Activated CD4-positive, alpha-beta T cell treated with anti-CD3 and anti-CD28 coated beads for 36 hours (primary cell): ENCODE measurements at places on chromosomes 5 and 9.

DNA sequence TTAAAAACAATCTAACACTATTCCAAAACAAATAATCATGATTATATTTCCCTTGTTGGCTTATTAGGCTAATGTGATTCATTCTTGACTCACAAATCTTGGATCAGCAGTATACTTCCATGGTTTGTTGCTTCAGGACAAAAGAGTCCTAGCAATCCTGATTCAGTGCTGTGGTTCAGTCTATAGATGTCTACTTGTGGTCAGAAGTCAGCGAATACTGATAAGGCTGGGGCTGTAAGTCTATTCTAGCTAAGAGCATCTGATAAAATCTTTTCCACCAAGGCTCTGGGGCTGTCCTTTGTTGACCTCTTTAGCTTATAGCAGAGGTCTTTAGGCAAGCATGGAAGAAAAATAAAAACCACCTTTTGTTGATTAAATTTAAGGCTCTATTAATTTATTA is 4.4 kb upstream of the SMIM3 start:
- DNase-seq = no peak

GRCh38 chr5:113202287-113202686 is 225.7 kb downstream of the DCP2 start:
- no peak for DNase-seq

DNA sequence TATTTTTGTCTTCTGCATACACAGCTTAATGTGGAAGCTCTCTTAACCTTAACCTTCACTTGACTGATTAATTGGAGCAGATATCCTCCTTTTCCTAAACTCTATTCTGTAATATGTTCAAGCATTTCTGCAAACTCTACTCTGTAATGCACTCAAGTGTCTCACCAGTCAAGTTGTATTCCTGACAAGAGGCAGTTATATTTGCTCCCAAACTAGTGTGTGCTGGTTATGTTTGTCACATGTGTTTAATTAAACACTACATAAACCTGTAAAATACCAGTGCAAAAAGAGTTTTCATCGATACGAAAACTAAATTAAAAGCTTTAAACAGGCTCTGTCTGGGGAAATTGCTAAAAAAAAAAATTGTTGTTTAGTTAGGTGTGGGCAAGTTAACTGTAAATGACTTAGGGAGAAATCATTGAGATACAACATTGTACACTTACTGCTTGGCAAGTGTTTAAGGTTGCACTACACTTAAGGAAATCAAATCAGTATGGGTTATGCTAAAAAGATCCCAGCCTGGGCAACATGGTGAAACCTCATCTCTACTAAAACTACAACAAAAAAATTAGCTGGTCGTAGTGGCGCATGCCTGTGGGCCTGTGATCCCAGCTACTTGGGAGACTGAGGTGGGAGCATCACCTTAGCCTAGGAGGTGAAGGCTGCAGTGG is 6.7 kb downstream of the FAF2 start:
- DNase-seq = no peak

DNA sequence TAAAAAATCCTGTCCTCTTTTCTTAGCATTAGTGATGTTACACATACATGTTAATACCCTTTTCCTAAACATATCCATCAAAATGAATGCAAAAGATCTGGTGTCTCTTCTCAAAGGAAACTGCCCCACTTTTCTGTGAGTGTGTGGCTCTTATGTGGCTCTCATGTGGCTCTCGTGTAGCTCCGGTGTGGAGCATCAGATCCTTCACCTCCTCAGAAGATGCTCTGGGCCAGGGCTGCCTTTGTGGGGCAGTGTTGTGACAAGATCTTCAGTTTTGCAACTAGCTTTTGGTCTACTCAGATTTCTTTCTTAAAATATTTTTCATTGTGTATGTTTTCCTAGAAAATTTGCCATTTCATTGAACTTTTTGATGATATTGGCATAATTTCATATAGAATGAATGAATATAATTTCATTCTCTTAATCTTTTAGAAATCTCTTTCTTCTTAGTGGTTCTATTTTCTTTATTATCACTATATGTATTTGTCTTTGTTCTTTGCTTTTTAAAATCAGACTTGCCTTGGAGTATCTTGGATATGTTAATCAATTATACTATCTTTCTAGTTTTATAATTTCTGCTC is 19.4 kb downstream of the GARNL3 start:
- peak; percentile 46 for DNase-seq

- no peak for DNase-seq
Measured at GRCh38 chr9:99357575-99357974, 135.5 kb downstream of the SEC61B start.

DNA sequence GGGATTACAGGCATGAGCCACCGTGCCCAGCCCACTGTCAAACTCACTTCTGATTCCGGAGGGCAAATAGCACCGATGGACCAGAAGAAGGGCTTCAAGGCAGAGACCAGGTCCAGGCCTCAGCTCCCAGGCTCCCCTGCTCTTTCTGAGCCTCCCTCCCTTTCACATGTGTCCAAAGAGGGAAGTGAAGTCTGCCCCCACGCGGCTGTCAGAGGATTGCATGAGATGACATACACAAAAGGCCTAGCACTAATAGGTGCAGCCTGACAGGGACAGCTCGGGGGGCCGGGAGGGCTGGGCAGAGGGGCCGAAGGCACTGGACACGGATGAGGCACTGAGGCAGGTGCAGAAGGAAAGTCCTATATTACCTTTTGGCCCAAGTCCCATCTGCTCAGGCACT is 16.1 kb downstream of the FBP1 start:
- DNase-seq = no peak

GRCh38 chr5:153865016-153865415 is 173.7 kb downstream of the FAM114A2 start:
- DNase-seq = no peak

GRCh38 chr5:10337986-10338385 is 15.5 kb upstream of the MARCHF6 start:
- no peak for DNase-seq

DNA sequence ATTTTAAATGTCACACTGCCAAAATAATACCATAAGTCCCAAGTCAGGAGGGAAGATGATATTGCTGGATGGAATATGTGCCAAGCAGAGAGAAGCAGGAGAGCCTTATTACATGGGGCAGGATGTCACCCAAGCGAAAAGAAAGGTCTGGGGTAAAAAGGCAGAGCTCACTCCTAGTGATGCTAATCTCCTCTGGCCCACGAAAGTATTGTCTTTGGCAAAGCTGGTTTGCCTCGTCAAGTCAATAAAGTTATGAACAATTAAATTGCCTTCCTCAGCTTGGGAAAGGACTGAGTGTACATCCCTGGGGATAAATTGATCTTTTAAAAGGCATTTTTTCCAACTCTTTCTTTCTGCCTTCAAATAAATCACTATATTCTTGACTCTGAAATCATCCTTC is 220.6 kb downstream of the DMAC1 start:
- no peak for DNase-seq

GRCh38 chr9:79817438-79818004 is 245.8 kb downstream of the TLE4 start:
- peak; percentile 29 for DNase-seq

GRCh38 chr5:157450024-157450423 is 10.0 kb upstream of the NIPAL4 start:
- DNase-seq = no peak

GRCh38 chr9:137293482-137294090 is 8.5 kb downstream of the NRARP start:
- no peak for DNase-seq

DNA sequence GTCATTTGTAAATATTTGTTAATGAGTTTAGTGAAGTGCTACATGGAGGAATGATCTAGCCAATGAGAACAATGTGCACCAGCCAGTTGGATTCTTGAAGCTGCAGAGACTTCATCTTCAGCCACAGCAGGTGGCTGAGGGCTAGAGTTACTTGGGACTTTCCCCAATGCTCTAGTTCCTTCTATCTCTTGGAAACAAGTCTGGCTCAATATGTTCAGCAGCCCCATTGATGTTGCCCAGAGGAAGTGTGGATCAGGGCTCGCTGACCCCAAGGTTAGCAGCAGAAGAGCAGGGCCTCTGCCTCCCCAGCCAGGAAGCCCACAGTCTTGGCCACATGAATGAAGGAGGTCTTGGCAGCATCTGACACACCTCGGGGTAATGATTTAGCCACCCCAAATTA is 117.5 kb downstream of the SLC1A3 start:
- no peak for DNase-seq

- no peak for DNase-seq
Measured at GRCh38 chr9:125089331-125089730, 54.0 kb downstream of the SCAI start.

DNA sequence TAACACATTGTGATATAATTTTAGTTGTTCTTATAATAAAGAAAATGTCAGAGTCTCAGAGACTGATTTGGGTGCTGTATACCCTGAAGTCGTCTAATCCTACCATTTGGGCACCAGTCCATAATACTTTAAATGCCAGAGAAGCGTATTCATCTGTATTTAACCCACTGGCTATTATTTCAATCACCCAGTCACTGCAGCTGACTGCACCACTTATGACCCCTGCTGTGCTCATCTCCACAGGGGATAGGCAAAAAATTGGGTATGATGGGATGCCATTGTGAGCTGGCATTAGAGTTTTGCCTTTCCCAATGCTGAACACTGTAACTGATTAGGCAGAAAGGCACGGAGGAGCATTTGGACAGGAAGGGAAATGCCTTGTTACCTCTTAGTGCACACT is 599.7 kb downstream of the CAAP1 start:
- no peak for DNase-seq

- DNase-seq = no peak
Measured at GRCh38 chr5:175015028-175015685, 290.8 kb downstream of the MSX2 start.

DNA sequence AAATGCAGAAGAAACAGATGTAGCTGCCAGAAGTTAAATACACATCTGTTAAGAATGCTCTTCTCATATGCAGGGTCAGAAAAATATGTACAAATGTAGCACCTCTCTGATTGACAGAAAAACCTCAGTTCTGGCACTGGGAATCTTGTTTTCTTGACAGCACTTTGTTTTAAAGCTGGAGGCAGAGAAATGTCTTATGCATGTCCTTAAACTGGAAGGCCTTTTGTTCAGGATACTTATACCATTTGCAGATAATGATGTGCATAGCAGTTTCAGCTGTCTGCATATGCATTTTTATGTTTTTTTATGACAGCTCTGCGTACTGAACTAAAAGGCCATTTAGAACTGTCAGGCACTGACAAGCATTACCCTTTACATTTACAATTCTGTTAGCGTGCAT is 567.9 kb downstream of the EBF1 start:
- DNase-seq = no peak

DNA sequence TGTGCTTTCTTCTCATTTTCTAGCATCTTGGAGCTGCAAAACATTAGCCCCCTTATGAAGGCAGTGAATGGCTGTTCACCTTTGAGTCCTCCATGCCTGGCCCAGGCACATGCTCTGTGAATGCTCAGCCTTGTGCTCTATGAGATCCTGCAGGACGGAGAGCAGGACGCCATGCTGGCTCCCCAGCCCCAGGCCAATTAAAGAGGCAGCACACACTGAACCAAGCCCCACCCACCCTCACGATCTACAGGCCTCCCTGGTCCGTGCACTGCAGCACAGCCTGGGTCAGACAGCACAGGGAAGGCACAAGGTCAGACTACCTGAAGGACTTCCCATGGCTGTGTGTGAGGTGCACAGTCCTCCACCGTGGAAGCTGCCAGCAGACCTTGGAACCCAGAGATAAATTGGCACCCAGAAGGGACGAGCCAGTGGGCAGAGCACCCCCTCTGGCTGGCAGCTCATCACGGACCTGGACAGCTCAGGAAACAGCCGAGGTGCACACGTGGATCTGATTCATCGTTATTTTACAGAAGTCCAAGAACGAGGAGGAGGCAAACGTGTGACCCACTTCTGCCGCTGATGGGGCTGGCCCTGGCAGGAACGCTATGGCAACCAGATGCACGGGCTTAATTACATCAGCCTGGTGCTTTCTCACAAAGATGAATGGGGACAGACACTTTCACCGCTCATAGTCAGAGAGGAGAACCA is 59.5 kb downstream of the OLFM1 start:
- no peak for DNase-seq

- no peak for DNase-seq
Measured at GRCh38 chr5:169268019-169268418, 32.9 kb downstream of the SLIT3 start.

GRCh38 chr5:39730006-39730405 is 305.2 kb upstream of the DAB2 start:
- no peak for DNase-seq

- DNase-seq = peak; percentile 28
Measured at GRCh38 chr5:96114736-96115135, 153.1 kb upstream of the ELL2 start.

GRCh38 chr5:68369023-68369359 is 153.4 kb downstream of the PIK3R1 start:
- no peak for DNase-seq

DNA sequence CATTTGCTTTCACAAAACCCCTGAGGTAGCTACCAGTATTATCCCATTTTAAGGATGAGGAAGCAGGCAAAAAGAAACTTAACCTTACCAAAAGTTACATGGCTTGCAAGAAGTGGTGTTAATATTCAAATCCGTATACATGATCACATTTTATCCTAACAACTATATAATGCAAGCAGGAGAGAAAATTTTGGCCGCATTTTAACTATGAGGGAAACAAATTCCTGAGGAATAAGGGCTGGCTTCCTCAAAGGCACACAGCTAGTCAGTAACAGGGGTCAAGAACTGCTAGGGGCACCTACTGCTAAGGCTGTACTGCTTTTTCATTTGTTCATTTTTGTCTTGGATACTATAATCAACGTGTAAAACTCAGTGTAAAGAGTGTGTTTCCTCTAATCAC is 81.0 kb downstream of the LHFPL2 start:
- no peak for DNase-seq

DNA sequence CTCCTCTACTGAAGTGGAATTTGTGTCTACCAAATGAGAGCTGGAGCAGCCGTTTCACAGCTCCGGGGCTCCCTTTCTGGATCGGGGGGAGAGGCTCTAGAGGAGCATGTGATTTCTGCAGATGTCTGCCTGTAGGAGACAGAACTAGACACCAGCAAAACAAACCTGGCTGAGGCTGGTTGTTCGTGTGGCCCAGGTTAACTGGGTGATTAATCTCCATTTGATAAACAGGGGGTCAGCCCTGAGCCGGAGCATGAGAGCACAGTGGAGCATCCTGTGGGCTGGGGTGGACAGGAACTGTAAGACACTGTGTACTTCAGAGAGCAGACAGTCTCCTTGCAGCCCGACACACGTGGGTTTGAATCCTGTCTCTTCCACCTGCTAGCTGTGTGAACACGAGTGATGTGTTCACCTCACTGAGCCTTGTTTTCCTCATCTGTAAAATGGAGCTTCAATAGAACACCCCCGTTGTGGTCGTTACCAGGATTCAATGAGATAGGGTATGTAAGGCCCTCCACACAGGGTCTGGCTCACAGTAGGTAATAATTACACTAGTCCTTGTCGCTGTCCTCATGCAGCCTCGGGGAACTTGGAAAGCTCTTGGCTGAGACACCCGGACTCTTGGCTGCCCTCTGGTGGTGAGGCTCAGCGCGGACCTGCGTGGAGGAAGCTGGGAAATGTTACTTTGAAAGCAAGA is 12.9 kb downstream of the CXCL14 start:
- peak; percentile 85 for DNase-seq

DNA sequence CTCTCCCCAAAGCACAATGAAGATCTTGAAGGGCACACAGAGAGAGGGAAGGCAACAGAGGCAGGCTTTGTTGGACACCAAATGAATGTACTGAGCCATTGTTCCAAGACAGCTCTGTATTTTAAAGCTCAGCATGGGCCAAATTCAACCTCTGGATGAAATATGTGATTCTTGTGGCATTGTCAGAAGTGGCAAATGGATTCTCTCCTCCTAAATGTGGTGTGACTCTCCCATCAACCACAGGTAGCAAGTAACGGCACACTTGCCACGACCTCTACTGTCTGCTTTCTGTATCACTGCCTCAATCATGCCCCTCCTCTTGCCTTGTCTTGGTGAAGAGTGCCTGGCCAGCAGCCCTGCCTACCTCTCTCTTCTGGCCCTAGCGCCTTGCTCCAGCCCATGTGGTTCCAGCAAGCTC is 6.1 kb upstream of the MOB3B start:
- DNase-seq = peak; percentile 11
